DMS79 treated with DMSO at 0.1 percent for 48 hours (cell line): ENCODE measurements at places on chromosomes 5 and 9.

DNA sequence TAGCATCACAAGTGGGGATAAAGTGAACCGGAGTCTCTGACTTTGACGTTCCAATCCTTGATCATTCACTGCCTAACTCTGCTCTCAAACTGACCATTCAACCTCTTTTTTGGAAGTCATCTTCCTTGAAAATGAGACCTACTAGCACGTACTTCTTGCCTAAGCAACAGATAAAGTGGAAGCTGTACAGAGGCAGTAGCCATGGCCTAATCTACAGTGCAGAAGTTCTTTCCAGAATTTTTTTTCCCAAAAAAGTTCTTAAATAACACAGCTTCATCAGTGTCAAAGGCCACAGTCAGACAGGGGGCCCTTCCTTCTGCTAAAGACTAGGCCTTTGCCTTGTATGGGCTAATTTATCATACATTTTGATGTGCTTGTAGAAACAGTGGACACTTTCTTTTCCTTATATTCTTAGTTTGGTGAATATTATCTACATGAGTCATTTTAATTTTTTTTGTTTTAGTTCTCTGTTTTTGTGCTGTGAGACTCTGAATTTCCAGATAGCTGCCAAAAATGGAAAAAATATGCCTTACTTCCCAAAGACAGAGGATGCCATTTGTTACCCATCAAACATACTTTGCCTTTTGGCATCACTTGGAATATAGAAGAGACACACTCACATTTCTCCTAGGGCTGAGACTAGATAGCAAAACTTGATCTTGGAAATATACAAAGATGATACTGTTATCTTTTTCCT is 96.3 kb upstream of the VCAN start:
- DNase-seq = no peak

DNA sequence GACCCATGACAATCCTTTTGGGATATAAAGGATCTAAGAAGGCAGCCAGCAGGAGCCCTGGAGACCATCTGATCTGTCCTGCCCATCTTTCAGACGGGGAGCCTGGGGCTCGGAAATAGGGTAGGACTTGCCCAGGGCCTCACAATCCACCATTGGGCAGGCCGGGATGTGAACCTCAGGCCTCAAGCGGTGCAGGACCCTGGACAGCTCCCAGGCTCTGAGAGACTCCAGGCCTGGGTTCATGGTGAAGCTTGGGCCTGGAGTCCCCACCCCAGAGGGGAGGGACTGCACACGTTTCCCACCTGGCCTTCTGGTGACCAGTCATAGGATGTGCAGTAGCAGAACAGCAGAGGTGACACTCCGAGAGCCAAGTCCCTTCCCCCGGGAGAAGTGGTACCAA is 36.6 kb upstream of the RAPGEF1 start:
- DNase-seq = no peak

DNA sequence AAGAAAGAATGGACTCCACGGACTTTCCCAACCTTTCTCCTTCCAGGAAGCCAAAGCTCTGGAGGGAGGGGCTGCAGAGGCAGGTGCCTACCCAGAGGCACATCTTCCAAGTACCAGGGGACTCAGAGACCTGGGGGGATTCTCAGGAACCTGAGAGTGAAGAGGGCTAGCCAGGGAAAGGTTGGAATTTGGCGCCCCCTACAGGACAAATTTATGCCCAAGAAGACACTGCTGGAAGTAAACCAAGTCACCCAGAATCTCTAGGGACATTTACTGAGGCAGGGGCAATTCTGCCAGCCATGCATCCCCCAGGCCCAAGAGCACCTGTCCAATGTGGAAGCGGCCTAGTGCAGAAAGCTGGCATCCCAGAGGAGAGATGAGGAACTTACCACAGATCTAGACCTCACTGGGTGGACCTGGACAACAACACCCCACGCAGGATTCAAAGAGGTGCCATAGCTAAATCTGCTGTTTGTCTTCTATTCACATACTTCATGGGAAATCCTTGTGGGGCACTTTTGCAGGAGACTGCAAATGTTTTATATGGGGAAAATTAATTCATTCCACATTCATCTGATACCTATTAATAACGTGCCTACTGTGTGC is 25.9 kb upstream of the IDNK start:
- no peak for DNase-seq

DNA sequence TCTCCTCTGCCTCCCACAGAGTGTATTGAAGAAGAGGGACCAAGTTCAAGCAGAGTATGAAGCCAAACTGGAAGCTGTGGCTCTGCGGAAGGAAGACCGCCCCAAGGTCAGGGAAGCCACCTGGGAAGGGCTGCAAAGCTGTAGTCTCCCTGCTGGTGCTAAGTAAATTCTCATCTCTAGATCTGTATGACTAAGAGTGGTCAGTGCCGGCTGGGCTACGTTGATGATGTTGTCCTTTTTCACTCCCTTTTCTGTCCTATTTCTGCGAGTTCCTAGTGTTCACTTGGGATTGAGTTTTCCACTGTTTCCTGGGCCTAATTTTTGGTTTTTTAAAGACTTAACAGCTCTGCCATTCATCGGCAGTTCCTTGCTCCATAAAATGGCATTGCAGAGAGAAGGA is 39.8 kb downstream of the SLC46A2 start:
- no peak for DNase-seq

DNA sequence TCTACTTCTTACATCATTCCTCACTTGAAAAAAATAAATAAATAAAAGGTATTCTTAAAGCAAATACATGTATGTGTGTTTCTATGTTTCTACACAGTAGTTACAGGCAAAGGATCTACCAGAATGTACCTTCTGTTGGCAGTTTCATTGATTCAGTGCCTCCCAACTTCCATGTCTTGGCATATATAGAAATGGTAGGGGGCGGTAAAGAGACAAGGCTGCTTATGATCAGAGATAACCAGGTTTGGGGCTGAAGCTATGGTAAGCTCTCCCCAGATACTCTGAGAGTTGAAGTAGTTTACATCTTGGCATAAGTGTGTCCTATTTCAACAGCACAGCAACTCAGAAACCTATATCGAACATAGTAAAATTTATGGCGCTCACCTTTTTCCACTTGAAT is 1075.4 kb upstream of the C9orf72 start:
- no peak for DNase-seq

DNA sequence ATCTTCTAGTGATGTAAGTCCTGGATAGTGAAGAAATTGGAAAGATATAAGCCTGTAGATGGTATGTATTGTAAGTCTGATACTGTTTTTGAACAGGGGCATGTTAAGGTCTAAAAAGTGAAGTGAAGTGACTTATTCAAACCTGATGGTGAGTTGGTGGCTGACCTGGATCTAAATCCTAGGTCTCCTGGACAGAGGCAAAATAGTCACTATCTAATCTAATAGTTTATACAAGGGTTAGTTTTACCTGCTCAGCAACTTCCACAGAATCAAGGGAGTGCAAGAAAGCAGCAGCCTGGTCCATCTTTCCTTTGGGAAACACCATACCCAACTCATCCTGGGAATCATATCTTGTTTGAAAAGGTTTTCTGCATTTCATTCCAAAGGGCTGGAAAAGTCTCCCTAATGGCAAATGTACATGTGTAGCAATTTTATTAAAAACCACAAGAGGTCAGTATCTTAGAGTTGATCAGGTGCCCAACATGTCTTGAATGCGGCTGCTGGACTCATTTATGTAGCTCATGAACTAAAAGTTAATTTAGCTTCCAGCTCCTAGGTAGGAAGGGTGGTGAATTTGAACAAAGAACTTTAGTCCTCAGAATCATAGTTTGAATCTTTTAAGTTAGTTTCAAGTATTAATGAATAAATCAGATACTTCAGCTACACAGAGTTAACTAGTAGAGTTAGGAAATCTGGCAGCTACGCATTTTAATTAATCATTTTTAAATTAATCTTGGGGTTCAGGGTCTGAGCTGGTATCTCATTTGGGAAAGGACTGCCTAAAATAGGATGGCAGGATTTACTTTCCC is 26.0 kb downstream of the SKP2 start:
- peak; percentile 29 for DNase-seq
